Pulmonary artery endothelial cell (primary cell): ENCODE measurements at places on chromosomes 2 and 18. TPM values are rescaled to one million over a fixed set of nuclear protein-coding genes. Genes with fewer than 3 reads are reported as not detected.

DNA sequence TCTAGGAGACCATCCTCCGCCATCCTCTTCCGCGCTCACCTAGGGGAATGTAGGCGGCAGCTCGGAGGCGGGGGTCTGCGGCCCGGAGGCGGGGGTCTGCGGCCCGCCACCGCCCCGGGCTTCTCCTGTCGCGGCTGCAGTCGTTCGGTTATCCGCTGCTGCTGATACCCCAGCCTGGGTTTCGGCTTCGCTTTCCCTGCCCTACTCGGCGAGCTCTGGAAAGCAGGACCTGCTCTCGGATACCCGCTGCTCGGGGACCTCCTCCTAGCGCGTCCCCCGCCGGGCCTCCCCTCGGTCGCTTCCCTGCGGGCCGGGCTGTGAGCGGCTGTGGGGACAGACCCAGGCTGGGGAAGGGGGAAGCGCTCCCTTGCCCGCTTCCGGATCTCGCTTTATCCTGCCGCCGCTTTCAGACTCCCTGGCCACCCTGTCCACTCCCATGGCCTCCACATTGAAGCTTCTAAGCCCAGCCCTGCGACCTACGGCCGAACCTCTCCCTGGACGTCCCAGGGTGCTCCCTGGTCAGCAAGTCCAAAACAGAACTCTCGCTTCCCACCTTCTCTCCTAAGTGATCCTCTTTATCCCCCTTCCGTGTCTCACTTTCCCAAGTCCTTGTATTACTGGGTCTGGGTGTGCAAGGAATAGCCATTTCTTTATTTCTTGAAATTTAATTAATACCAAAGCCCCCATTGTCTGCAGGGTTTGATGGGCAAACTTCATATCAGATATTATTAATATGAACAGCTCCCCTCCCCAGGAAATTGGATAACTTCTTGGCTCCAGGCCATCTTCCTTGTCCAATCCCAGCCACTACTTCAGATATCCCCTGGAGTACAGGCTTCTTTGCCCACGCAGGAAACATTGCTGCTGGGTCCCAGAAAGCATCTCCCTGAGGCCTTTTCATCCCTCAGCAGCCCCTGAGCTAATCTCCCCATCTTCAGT lies 769 bp downstream of the FKBP1B start:
- DNase-seq, result no peak

DNA sequence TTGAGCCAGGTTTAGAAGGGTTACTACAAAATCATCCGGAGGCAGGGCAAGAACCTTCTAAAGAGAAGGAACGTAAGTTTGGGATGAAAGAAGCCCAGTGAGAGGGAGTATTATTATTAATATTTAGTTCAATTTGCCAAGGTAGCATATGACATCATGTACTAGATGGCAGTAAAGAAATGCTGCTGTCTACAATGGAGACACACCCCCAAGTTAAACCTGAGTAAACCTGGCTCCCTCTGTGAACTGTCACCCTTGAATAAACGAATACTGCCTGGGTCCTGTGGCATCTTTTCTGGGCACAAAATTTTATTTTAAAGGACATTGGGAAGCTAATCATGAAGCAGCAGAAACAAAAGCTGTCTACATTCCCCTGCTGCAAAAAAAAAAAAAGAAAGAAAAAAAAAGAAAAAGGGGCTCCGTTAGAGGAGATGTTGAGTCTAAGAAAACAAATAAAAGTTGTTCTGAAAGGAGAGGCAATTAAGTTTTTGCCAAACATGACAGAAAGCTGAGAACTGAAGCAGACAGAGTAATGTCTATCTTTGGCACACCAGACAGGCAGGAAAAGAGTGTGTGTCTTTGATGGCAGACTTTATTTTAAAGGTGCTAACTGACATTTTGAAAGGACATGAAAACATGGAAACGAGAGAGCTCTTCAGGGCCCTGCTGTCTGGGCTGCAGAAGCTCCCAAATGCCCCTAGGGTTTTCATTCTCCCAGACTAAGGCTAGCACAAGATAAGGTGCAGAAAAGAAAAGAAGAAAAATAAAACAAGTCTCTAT lies 557.7 kb upstream of the CHAC2 start:
- DNase-seq, result no peak

GRCh38 chr2:223306371-223306770 lies 254.4 kb downstream of the KCNE4 start:
- DNase-seq, result no peak

GRCh38 chr2:198168651-198169050 lies 364.3 kb downstream of the PLCL1 start:
- no peak for DNase-seq

GRCh38 chr2:10720947-10721395 lies 459 bp upstream of the ATP6V1C2 start:
- no peak for DNase-seq

CXCR4 gene
- total RNA-seq, result 30.5 and 126 TPM in 2 replicates

TUBB8B gene
- total RNA-seq, result not detected in 2 replicates
